Activated CD4-positive, alpha-beta T cell treated with anti-CD3 and anti-CD28 coated beads, Interleukin-2, amount 10 ng/mL, durations not matched to agents 24 days and 14 days (primary cell): ENCODE measurements at places on chromosomes 2 and 18. TPM values are rescaled to one million over a fixed set of nuclear protein-coding genes. Genes with fewer than 3 reads are reported as not detected.

DNA sequence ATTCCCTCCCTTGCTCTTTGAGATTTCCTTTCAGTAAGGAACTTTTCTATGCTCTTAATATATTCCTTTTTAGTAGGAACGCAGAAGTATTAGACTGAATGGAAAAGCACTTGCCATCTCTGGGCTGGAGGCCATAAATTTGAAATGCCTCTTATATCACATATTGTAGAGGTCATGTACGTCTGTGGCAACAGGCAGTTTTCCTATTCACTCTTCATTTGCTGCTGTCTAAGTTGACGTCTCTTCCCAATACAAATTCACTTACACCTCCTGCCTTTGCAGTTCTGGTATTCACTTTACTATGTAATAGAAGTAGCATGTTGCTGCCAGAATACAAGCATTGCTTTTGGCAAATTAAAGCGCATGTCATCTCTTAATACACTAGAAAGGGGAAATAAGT is 34.7 kb downstream of the MGAT4A start:
- no peak for DNase-seq

Gene SYT4
- not detected in 2 replicates for total RNA-seq

Gene ERFE
- total RNA-seq: 0.24 and 0.37 TPM in 2 replicates

Gene XRCC5
- total RNA-seq: 476 and 510 TPM in 2 replicates

Gene ADAM17
- 25.6 and 26.5 TPM in 2 replicates for total RNA-seq

DNA sequence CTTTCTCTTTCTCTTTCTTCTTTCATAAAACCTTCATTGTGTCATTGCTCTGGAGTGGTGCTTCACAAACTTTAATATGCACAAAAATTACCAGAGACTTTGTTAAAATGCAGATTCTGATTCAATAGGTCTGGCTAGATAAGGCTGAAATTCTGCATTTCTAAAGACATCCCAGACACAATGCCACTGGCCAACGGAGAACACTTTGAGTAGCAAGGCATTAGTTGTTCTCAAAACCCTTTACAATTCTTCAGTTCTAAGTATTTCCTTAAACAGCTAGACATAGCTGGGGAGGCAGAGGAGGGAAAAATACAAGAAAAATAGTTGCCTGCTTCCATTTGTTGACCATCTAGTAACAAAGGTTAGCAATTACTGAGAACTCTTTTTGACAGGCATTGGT is 101.8 kb upstream of the PIK3C3 start:
- DNase-seq: no peak

DNA sequence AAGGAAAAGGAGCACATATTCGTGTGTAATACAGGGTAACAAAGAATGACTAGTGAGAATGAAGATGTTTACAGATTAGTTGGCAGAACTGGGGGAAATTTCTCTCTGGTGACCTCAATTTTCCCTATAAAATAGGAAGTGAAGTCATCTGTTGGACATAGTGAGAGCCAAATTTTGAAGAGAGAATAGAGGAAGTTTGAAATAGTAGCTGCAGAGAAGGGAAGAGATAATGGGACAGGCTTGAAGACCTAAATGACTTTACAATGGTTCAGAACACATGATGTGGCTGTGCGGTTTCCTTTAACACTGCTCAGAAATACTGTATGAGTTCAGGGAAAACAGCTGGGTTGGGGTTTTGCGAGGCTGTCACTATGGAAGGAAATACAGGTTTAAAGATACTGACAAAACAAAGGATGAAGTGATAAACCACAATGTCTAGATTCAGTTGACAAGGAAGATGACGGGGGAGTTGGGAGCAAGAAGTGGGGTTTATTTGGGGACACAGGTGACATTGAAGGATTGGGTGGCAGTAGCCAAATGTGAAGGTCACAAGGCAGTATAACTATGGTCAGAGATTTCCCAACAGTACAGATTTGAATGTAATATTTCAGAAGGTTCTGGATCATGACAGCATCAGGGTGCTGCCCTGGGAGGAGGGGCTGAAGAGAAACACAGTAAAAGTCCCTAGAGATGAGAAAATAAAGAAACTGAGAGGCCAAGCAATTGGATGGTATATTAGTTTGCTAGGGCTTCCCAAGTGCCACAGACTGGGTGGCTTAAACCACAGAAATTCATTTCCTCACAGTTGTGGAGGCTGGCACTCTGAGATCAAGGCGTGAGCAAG is 82.6 kb upstream of the TANK start:
- peak; percentile 95 for DNase-seq
